Fibroblast of skin of back (primary cell): ENCODE measurements at places on chromosomes 16 and 17.

GRCh38 chr16:72902206-72902605 lies 145.7 kb downstream of the ZFHX3 start:
- no peak for DNase-seq

GRCh38 chr16:72166954-72167561 lies 4.9 kb downstream of the PMFBP1 start:
- DNase-seq, result no peak

- no peak for DNase-seq
These were observed 24.3 kb downstream of the ITGB3 start for GRCh38 chr17:47277921-47278320.

DNA sequence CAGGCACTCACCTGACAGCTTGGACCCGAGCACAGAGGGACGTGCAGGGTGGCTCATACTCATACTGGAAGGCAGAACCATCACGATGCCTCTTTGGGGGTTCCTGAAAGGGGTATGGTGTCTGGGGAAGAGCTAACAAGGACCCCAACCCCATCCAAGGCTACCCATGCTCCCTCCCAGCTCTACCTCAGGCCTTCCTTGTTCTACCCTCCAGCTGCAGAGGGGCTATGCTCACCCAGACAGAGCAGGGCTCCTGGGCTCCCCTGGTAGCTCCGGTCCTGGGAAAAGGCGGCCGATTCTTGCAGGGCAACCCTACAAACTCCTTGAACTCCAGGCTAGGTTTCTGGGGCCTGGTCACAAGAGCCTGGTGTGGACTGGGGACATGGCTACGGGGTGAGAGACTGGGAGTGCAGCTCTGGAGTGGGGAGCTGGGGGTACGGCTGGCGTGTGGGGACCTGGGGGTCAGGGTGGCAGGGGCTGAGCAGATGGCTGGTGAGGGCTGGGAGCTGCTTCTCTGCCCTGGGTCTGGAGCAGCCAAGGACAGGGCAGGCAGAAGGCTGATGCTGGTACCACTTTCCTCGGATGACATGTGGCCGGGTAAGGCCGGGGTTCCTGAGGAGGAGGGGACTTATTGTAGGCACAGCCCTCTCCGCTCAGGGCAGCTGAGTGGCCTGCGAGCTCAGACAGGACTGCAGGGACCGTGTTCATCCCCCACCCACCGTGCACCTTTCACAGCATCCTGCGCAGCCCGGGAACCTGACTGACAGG lies 2.1 kb downstream of the ACD start:
- DNase-seq, result no peak

DNA sequence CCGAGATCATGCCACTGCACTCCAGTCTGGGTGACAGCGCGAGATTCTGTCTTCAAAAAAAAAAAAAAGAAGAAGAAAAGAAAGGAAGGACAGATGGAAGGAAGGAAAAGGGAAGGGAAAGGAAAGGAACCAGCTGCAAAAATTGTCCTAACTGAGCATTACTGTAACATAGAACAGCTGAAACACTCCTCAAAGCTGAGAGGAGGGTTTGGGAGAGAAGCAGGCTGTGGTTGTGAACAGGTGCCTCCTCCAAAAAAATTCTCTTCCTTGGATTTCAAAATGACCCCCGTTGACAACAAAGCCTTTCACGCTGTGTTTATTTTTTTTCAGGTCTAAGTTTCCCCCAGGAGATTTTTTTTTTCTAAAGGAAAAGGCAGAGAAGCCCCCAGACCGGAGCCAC lies 541.4 kb downstream of the WWOX start:
- no peak for DNase-seq

GRCh38 chr17:50511058-50511457 lies 2.8 kb downstream of the MYCBPAP start:
- peak; percentile 27 for DNase-seq

GRCh38 chr16:22139008-22139407 lies 23.3 kb upstream of the SDR42E2 start:
- DNase-seq, result no peak

GRCh38 chr17:65539630-65540266 lies 21.7 kb downstream of the AXIN2 start:
- DNase-seq, result no peak

GRCh38 chr17:77616254-77616731 lies 342.2 kb upstream of the TNRC6C start:
- peak; percentile 81 for DNase-seq

GRCh38 chr17:71423871-71424546 lies 696.8 kb upstream of the SOX9 start:
- DNase-seq, result no peak

DNA sequence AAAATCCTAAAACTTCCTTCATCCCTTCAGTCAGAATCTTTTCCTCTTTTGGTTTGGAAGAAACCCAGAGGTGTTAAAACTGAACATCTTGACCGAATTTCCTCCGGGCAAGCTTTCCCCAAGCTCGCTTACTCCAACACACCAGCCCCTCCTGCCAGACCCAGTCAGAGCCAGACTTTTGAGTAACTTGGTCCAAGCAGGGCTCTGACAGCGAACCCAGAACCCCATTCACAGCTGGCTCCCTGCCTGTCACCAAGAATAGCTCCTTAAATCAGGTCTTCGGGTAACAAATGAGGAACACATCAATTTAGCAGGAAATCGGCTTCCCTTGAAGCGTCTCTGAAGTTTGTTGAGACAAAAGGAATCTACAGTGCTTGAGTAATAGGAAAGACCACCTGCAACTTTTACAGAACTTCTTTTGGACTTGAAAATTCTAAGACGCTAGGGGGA lies 27.3 kb downstream of the GAS7 start:
- no peak for DNase-seq
